Fibroblast of lung (primary cell): ENCODE measurements at places on chromosomes 16 and 17. TPM values are rescaled to one million over a fixed set of nuclear protein-coding genes. Genes with fewer than 3 reads are reported as not detected.
A peak's percentile ranks its signal among the peaks of the same experiment; 100 is the strongest.

PRSS21 gene
- polyA plus RNA-seq: 0.15 and 0.22 TPM in 2 replicates

JPH3 gene
- polyA plus RNA-seq: 0.01 TPM in 1 of 2 replicates, not detected in the other

- peak overlapping the region; percentile 67 for H3K4me3 ChIP-seq
- peaks cover 5% of the 10 kb centered on the region for H3K4me1 ChIP-seq
- H3K27me3 ChIP-seq: no peaks in the 10 kb centered on the region
- DNase-seq: no peak
- peak overlapping the region; percentile 65 for H3K27ac ChIP-seq
These were observed 598 bp upstream of the PGAP3 start for GRCh38 chr17:39688475-39688835.

DNA sequence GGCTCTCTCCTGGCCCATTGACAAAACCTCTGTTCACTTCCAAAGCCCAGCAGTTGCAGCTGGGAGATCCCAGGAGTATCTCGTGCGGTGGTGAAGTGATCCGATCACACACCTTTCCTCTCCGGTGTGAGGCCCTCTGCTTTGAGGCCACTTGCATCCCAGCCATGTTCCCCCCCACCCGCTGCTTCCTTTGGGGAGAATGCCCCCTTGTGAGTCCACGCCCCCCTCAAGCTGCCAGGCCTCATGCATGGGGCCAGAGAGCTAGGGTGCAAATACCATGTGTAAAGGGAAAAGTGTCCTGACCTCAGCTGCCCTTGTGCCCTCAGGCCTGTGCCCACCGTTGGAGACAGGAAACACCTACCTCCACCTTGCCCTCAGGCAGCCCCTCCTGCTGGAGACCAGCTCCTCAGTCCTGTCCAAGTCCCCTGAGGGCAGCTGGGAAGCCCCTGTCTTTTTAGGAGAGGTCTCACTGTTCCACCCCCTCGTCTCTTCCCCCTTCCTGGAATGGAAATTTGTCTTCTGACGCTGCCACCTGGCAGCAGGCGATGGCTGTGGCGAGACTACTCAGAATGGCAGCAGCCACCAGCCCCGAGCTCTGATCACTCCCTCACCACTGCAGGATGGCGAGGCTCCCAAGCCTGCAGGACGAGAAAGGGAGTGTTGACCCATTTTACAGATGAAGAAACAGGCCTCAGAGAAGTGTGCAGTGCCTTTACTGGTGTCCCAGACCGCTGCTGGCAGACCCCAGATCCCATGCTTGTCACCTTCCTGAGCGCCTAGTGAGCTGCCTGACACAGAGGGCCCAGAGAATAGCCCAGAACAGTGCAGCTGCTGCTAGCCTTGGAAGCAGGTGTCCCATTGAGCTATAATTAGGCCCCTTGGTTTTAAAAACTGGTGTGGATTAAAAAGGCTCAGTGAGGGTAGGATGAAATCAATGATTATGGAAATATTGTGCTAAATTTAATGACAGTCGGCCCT lies 120.6 kb upstream of the CACNG5 start:
- no peaks in the 10 kb centered on the region for H3K27me3 ChIP-seq
- no peak overlapping the region for H3K4me3 ChIP-seq
- H3K4me1 ChIP-seq: no peaks in the 10 kb centered on the region
- DNase-seq: no peak
